ENCODE measurements at places on chromosomes 6 and 20.

DNA sequence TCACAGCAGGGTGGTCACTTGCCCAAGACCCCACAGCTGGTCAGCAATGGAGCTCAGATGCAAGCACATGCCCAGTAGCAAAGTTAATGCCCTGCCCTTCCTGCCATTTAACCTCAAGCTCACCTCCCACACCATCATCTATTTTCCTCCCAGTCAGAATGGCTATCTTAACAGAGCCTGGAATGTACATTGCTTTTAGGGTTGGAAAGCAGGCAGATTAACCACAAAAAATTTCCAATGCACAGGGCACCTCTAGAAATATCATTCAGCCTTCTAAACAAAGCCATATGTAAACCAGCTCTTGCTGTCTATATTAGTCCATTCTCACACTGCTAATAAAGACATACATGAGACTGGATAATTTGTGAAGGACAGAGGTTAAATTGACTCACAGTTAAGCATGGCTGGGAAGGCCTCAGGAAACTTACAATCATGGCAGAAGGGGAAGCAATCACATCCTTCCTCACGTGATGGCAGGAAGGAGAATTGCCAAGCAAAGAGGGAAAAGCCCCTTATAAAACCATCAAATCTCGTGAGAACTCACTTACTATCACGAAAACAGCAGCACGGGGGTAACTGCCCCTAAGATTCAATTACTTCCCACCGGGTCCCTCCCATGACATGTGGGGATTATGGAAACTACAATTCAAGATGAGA is 106.9 kb downstream of the FYN start:
- no peak for DNase-seq

DNA sequence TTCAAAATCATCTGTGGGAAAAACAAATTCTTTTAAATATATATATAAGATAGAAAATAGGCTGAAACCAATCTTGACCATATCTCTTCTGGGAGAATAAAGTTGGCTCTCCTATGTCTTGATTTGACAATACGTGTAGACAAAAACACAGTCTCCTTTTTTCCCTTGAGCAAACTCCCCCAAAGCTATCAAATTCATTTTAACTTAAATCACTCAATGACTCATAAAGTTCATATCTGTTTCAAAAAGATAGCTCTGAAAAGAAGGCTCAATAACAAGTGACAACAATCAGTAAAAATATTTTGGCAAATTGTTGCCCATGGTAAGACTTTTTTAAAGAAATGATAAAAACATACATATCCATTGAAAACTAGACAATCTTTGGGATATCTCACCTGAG is 236.0 kb upstream of the TENT5A start:
- DNase-seq = no peak

GRCh38 chr6:11318835-11319813 is 86.7 kb upstream of the NEDD9 start:
- no peak for DNase-seq

GRCh38 chr20:3081641-3082040 is 2.9 kb downstream of the AVP start:
- DNase-seq = no peak

DNA sequence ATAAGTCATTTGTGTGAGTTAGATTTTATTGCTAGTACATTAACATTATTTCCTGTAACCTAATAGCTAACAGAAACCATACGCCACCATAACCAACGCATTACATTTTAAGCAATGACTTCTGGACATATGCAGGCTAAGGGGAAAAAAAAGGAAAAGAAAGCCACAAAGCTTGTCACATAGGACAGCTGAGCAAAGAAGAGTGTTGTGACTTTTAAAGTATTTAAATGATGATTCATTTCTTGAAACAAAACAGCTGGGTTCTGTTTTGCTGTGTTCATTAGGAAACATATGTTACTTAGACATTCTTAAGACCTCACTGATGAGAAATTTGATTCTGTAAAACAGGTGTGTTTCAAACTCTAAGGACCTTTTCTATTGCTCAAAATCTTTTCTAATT is 171.4 kb downstream of the COL9A1 start:
- no peak for DNase-seq

GRCh38 chr20:24151621-24152294 is 163.2 kb upstream of the GGTLC1 start:
- DNase-seq = no peak

DNA sequence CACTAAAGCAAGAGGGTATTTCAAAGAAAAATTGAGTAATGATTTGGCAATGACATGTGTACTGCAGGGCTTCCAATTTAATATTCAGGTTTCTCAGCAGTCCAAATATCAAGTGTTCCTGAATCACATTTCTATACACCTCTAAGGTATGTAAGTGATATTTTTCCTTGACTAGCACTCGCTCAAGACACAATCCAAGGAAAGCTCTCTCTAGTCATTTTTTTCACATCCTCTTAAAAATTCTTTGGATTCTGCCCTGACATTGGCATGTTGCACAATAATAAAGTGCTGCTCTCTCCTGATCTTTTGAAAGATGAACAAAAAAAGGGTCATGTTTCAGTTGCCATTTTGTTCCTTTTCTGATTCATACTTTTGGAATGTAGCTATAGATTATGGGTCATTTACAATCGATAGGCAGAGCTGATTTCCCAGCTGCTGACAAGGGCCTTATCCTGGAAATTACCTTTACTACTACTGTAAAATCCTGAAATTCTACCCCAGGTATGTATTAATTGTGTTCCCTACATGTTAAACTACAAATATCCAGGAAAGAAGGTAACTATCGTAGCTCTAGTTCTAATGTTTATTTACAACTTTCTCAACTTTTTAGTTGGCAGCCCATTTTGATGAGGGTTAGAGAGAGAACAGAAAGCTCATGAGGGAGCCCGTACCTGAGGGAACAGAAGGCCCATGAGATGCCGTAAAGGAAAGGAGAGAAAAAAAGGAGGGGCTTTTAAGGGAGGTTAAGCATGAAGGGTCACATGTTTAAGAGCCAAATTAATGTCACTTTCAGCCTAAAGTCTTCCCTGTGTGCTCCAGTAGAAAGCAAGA is 22.2 kb upstream of the ADGRG6 start:
- no peak for DNase-seq
